ENCODE measurements at places on chromosomes 2 and 18.

DNA sequence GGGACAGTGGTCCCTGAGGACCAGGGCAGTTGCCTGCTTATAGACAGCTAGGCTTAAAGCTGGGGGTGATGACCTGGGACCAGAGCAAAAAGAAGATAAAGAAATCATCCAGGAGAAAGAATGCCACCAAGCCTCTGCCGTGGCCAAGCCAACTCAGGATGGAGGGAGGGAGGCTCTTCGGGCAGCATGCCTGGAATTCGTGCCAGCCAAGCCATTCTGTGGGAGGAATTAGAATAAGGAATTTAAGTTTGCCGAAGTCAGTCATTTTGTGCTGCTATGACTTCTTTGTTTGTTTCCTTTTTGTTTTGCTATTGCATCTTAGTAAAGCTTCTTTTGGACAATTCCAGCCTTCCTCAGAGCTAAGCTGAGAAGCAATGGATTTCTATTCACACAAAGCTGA is 124.1 kb downstream of the EN1 start:
- DNase-seq, result no peak

- DNase-seq, result no peak
Measured at GRCh38 chr2:8932702-8933101, 70.8 kb downstream of the MBOAT2 start.

GRCh38 chr2:15560140-15560987 is 770 bp downstream of the NBAS start:
- peak; percentile 31 for DNase-seq

DNA sequence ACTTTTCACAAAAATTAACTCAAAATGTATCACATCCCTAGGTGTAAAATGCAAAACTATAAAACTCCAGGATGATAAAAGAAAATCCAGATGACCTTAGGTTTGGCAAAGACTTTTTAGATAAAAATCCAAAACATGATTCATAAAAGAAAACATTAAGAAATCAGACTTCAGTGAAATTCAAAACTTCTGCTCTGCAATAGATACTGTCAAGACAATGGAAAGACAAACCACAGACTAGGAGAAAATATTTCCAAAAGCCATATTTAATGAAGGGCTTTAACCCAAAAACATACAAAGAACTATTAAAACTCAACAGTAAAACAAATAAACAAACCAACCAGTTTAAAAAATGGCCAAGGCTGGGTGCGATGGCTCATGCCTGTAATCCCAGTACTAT is 173.6 kb upstream of the SPOPL start:
- no peak for DNase-seq

DNA sequence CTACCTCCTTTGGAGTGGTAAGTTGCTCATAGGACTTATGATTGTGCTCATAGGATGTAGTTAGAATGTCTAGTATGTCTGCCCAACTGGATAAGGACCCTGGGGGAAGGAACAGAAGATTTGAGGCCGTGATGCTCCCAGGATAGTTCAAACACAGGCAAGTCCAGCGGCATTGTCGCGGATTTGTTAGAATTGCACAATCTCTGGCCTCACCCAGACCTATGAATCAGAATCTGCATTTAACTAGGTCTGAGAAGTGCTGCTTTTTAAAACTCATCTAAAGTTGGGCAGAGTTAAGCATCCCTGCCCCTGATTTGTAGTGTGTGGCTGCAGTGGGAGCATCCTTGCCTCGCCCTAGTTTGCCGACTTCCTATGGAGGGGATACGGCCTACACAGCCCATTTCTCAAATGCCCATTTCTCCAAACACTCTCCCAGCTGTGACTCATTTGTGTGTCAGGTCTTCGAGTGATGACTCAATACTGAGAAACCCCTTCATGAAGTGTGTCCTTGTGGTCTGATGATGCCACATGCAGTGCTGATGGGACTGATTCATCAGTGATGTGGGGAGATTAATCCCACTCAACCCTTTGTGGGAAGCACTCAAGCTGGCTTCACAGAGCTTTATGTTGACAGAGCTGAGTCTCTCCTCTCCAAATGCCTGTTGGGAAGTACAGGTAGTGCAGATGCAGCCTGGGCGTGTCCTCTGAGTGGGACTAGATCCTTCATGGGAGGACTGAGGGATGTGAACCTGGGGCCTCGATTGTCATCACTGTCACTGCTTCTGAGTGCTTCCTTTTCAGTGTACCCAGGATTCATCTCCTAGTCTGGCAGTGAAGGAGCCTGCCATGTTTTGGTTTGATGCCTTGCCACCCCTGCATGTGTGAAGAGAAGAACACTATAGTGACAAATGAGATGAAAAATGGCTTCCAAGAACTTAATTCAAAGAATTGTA is 18.7 kb downstream of the SMIM21 start:
- DNase-seq, result peak; percentile 60

GRCh38 chr2:109448946-109449788 is 164.6 kb downstream of the SEPTIN10 start:
- no peak for DNase-seq

DNA sequence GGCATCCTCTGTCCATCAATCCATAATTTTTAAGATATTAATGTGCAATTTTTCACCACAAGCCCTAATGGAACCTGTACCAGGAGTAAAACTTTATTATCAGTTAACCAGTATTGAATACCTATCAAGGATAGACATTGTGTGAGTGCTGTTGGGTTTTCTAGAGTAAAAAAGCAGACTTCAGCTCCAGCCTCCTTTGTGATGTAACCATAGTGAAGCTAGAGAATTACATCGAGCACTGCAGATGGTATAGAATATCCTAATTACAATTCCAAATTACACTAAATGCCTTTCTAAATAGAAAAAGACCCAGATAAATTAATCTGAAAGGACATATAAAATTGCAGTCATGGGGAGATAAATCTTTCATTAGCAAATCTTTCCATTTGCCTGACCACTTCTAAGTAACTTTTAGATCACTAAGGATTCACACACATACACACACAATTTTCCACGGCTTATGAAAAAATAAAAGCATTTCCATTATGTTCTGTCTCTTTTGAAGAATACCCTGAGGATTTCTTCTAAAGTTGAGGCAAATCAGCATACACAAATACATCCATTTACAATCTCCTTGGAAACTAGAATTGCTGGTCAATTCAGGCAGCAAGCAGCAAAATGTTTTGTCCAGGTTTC is 117.1 kb upstream of the TANK start:
- no peak for DNase-seq

GRCh38 chr2:236720974-236721540 is 151.4 kb downstream of the ACKR3 start:
- no peak for DNase-seq

DNA sequence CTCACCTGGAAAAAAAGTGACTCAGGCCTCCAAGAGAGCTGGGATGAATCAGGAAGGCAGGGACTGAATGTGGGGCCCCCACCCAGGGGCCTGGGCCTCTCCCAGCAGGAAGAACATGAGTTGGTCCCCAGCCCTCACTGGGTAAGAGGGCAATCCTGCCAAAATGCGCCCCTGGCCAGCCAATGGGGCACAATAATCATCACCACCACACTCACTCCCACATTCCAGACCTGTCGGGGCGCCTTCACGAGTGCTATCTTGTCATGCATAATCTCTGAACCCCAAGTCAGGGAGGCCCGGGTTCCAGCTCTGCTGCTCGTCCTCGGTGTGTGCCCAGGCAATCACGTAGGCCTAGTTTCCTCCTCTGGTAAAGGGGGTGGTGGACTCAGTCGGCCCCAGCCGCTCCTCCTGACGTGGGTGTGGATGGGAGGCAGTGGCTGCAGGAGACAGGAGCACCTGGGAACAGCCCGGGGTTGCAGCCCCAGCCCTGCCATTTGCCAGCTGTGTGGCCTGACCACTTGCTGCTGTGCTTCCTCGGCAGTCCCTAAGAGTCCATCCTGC is 115.1 kb downstream of the CYP26B1 start:
- DNase-seq, result no peak

GRCh38 chr2:181770150-181770549 is 89.8 kb upstream of the NEUROD1 start:
- DNase-seq, result no peak

DNA sequence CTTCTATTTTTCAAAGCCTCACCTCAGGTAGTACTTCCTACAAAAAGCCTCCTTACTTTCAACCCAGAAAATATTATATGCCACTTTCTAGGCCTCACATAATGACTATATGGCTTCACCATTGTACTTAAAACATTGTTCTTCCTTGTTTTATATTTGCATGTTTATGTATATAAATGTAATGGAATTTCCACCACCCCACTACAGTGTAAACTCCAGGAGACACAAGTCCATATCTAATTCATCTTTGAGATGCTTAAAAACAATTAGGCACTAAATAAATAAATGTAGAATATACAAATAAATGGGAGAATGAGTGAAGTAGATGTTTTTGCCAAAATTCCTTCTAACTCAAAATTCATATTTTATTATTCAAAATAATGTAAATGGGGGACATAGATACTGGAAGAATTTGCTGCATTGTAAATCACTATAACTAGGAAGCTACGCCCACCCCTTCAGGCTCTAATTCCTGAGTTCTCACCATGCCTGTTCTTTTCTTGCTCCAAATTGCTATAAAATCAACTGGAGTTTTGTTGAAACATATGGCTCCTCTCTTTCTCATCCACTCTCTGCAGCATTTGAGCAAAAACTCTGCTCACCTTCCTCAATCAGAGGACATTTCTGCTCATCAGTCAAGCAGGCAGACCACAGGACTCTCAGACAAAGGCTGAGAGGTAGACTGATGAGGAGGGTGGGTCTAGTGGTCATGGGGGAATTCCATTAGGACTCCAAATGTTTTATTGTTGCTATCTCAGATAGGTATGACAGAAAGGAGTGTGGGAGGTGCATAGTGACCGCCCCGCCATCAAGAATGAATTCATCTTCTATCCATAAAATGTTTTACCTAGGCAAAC is 243.0 kb downstream of the HNMT start:
- no peak for DNase-seq

DNA sequence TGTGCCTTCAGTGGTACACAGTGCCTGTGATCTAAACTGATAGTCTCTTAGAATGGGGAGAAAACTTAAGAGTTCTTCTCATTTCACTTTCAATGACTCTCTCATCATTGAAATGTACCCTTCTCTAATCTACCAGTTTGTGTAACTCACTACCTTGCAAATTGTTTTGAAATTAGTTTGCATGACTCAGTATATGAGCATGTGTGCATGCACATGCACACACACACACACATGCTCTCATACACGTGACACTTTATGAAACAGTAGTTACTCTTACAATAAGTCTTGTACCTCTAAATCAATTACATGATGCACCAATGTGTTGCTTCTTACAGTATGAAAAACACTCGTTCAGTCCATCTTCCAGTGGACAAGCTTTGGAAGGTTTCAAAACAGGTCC is 10.6 kb downstream of the LYPD6B start:
- DNase-seq, result no peak

DNA sequence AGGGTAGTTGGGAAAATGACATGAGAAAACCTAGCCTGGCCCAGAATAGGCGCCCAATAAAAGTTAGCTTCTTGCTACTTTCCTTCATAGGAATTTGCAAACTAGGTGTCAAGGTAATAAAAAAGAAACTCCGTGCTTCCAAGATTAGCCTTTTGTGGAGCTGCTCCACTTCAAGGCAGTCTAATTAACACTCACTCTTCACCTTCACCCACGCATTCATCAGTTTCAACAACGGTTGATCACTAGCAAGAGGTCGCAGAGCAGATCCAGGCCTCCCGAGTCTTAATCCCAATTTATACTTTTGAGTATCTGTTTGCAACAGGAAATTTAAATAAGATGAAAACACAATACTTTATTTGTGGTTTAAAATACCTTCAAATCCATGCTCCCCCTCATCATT is 39.5 kb upstream of the TANK start:
- DNase-seq, result no peak

GRCh38 chr18:23087352-23087751 is 47.9 kb upstream of the CABLES1 start:
- no peak for DNase-seq

GRCh38 chr2:58731488-58731869 is 490.4 kb upstream of the FANCL start:
- DNase-seq, result no peak

DNA sequence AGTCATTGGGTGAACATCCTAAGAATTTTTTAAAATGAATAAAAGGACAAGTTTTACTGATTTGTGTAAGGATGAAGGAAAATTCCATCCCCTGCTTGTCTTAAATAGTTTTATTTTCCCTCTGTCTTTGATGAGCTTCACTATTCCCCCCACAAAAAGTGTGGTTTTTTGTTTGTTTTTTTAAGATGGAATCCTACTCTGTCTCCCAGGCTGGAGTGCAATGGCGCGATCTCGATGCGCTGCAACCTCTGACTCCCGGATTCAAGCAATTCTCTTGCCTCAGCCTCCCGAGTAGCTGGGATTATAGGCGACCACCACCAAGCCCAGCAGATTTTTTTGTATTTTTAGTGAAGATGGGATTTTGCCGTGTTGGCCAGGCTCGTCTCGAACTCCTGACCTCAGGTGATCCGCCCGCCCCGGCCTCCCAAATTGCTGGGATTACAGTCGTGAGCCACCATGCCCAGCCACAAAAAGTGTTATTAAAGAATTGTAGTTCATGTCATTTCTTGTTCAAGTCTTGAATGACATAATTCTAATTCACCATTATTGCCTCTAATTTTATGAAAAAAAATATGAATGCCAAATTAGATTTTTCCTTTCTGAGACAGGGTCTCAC is 91.7 kb downstream of the AGPS start:
- DNase-seq, result no peak

GRCh38 chr2:121836611-121837010 is 81.2 kb downstream of the TSN start:
- DNase-seq, result no peak

- peak; percentile 28 for DNase-seq
Measured at GRCh38 chr2:219362524-219363164, 25.1 kb downstream of the DNPEP start.

DNA sequence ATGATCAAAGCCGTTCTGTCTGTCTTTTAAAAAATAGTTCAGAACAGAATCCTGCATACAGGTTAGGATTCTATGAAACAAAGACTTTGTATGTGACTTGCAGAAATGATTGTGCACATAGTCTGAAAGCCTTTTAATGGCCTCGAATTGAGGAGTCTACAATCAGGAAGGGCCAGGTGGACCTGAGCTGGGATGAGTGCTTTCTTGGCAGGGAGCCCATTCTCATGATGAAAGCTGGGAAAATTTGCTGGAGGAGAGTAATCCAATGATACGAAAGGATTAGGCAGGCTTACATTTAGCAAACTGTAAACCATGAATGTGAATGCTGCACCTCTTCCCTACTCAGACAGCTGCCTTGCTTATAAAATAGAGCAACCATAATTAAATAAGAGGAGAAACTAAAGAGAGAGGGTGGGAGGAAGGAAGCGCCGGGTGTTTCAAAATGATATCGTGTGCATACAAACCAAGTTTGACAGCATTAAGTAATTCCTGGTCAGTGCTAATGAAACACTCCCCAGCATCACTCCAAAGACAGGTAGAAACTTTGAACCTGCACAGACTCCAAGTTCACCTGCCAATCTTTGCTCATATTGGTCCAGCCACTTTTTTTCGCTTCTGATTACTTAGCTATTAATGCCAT is 23.7 kb upstream of the CXCR4 start:
- DNase-seq, result no peak

GRCh38 chr18:55764386-55764785 is 176.4 kb upstream of the TCF4 start:
- DNase-seq, result no peak

GRCh38 chr2:181467966-181468707 is 11.0 kb downstream of the ITGA4 start:
- no peak for DNase-seq

Data from activated CD4-positive, alpha-beta memory T cell treated with anti-CD3 and anti-CD28 coated beads for 36 hours (primary cell).